ENCODE measurements at places on chromosomes 4 and X. TPM values are rescaled to one million over a fixed set of nuclear protein-coding genes. Genes with fewer than 3 reads are reported as not detected.

DNA sequence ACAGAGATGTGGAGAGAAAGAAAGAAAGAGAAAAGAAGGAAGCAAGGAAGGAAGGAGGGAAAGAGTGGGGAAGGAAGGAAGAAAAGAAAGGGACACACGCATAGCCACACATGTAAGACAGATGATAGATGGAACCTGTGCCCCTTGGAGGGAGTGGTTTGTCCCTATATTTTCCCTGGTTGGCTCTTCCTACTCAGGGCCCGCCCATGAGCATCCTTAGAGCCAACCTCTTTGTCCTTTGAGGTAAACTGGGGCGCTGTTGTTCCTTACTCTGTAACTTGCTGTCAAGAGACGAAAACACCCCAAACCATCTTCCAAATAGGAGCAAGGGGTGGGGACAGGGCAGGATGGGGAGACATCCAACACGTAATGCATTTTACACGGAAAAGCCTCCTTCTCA, 220.9 kb downstream of the MAML3 start:
- H3K27me3 ChIP-seq: no peaks in the 10 kb centered on the region
- no peak overlapping the region for H3K27ac ChIP-seq
- DNase-seq: no peak
- H3K36me3 ChIP-seq: no peaks in the 10 kb centered on the region
- no peak overlapping the region for H3K4me3 ChIP-seq

GRCh38 chr4:112007391-112007790, 137.9 kb upstream of the FAM241A start:
- no peak overlapping the region for H3K27ac ChIP-seq
- H3K27me3 ChIP-seq: no peaks in the 10 kb centered on the region
- no peaks in the 10 kb centered on the region for H3K36me3 ChIP-seq
- no peak for DNase-seq

- H3K4me1 ChIP-seq: no peaks in the 10 kb centered on the region
- H3K27me3 ChIP-seq: no peaks in the 10 kb centered on the region
- no peak overlapping the region for H3K27ac ChIP-seq
- peaks cover 11% of the 10 kb centered on the region for H3K36me3 ChIP-seq
Observed at GRCh38 chr4:88672987-88673386, 24.6 kb downstream of the NAP1L5 start.

DNA sequence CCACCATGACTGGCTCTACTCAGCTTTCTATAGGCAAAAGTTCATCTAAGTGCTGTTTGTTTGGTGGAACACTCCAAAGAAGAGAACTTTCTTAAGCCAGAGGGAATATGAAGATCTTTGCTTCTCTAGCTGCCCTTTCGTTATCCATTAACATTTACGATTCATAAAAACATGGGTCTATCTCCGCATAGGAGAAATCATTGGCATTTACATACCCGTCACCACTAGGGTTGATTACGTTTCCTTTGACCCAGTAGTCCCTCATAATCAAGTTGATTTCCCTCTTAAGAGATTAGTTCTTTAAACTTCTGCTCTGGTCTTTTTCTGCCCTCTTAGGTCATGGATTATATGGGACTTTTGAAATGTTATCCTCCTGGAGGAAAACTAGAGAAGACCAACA, 57.5 kb downstream of the PTCHD1 start:
- no peak overlapping the region for H3K27ac ChIP-seq
- H3K36me3 ChIP-seq: no peaks in the 10 kb centered on the region
- no peaks in the 10 kb centered on the region for H3K4me1 ChIP-seq
- no peak overlapping the region for H3K4me3 ChIP-seq
- DNase-seq: no peak
- H3K27me3 ChIP-seq: no peaks in the 10 kb centered on the region

DNA sequence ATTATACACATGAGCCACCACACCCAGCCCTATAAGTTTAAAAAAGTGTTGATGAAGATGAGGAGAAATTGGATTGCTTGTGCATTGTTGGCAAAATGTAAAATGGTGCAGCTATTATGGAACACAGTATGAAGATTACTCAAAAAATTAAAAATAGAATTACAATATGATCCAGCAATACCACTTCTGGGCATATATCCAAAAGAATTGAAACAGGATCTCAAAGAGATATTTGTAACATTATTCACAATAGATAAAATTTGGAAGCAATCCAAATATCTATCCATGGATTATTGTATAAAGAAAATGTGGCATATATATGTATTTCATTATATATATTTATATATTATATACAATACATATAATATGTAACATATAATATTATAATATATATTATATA, 515.6 kb upstream of the GNPDA2 start:
- no peaks in the 10 kb centered on the region for H3K36me3 ChIP-seq
- H3K27me3 ChIP-seq: no peaks in the 10 kb centered on the region
- DNase-seq: no peak
- no peaks in the 10 kb centered on the region for H3K4me1 ChIP-seq
- no peak overlapping the region for H3K4me3 ChIP-seq

DNA sequence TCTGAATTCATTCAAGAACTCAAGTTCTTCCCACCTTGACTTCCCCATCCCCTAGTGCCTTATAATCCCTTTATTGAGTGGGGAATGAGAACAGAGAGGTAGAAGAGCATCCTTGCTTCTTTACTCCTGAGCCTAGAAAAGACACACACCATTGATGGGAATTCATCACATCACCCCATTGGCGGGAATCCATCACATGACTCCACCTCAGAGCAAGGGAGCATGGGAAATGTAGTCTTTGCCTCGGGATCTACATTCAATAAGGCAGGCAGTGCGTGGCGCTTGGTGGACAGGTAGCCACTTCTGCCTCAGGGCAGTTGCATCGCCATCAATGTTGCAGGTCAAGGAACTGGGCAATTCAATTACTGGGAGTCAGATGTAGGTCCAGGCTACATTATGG, 50.7 kb downstream of the MXRA5 start:
- H3K36me3 ChIP-seq: no peaks in the 10 kb centered on the region
- H3K27me3 ChIP-seq: no peaks in the 10 kb centered on the region
- H3K27ac ChIP-seq: no peak overlapping the region

DNA sequence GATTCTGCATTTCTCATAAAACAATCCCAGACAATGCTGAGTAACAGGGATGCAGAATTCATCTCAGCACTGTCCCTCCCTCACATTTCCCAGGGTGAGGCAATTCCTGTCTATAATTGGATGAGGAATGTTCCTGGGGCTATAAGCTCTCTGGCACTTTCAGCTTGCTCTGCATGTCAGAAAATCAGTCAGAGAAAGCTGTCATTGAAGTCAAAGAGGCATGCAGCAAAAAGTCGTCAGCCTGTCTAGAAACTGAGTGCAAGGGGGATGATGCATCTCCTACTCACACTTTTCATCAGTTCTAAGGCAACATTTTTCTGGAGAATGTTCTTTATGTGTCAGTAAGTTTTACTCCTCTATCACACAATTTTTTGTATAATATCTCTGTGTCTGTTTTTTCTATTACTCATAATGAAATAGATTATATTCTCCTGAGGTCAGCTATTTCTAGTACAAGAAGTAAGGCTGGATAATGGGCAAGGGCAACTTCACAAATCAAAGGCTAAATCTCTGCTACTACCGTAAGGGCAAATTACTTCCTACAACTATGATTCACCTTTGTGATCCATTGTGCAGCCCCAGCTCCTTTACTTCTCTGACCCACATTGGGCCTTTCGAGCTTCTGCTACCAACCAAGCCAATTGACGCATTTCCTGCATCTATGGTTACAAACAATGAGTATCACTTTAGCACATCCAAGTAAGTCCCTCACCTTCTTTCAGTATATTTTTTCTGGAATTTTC, 56.0 kb downstream of the TASL start:
- H3K27me3 ChIP-seq: no peaks in the 10 kb centered on the region
- H3K4me3 ChIP-seq: no peak overlapping the region
- H3K27ac ChIP-seq: no peak overlapping the region
- DNase-seq: peak; percentile 42
- no peaks in the 10 kb centered on the region for H3K36me3 ChIP-seq

DNA sequence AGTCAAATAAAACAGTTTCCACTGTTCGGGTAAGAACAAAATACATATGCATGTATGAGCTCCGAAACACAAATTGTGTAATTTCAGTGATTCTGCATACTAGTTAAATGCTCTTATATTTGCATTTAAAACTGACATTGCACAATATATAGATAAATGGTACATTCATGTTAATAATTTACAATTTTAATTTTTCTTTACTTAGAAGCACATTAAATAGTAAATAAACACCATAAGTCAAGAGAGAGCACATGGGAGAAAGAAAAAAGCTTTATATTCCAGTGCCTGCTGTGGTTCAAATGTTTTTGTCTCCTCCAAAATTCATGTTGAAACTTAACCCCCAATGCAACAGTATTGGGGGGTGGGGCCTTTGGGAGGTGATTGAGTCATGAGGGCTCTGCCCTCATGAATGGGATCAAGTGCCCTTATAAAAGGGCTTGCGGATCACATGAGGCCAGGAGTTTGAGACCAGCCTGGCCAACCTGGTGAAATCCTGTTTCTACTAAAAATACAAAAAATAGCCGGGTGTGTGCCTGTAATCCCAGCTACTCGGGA, 322.9 kb downstream of the BCOR start:
- DNase-seq: no peak
- no peak overlapping the region for H3K4me3 ChIP-seq
- H3K27me3 ChIP-seq: peaks cover 9% of the 10 kb centered on the region
- no peak overlapping the region for H3K27ac ChIP-seq
- no peaks in the 10 kb centered on the region for H3K36me3 ChIP-seq

- H3K27me3 ChIP-seq: peaks cover 19% of the 10 kb centered on the region
- H3K4me1 ChIP-seq: peaks cover 61% of the 10 kb centered on the region
- no peak for DNase-seq
- no peak overlapping the region for H3K4me3 ChIP-seq
- H3K27ac ChIP-seq: no peak overlapping the region
Observed at GRCh38 chr4:3484057-3484973, 21.2 kb downstream of the DOK7 start.

DNA sequence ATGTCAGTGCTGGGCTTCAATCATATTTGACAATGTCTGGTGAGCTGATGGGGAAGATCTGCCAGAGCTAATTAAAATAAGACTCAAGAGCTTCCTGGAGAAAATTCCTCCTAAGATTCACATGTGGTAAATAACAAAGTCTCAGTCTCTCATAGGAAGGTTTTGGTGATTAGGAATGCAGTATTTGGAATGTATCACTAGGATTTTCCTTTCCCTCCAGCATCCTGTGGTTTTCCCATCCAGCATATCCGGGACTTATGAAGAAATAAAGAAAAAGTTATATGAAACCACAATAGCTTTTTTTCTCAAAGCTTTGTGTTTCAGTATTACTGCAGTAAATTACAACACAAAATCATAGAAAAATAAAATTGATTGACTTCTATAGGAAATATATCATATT, 1597.1 kb downstream of the ADGRL3 start:
- no peak for DNase-seq
- H3K4me3 ChIP-seq: no peak overlapping the region
- H3K27me3 ChIP-seq: no peaks in the 10 kb centered on the region
- H3K27ac ChIP-seq: no peak overlapping the region

- peak overlapping the region; percentile 42 for H3K27ac ChIP-seq
- no peak overlapping the region for H3K4me3 ChIP-seq
- H3K4me1 ChIP-seq: peaks cover 8% of the 10 kb centered on the region
- DNase-seq: peak; percentile 15
- no peaks in the 10 kb centered on the region for H3K36me3 ChIP-seq
- no peaks in the 10 kb centered on the region for H3K27me3 ChIP-seq
Observed at GRCh38 chr4:149986917-149987316, 91.3 kb upstream of the DCLK2 start.

DNA sequence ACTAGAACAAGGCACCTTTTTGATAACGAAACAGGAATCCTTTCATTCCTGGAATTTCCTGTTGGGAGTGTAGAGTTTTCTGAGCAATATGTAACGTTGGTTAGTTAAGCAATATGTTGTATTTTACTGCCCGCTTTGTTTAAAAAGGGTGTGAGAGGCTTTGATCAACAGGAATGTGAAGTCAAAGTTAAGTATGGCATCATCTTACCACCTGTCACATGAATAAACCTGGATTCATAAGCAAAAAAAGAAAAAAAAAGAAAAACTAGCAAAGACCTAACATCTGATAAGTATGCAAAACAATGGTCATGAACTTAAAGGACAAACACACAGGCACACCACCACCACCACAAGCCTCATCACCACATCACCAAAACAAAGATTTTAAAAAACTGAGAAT, 7.1 kb upstream of the CXCL5 start:
- H3K4me3 ChIP-seq: no peak overlapping the region
- no peaks in the 10 kb centered on the region for H3K27me3 ChIP-seq
- no peaks in the 10 kb centered on the region for H3K4me1 ChIP-seq
- H3K27ac ChIP-seq: no peak overlapping the region
- H3K36me3 ChIP-seq: no peaks in the 10 kb centered on the region

GRCh38 chr4:23966725-23967124, 76.9 kb upstream of the PPARGC1A start:
- H3K4me3 ChIP-seq: no peak overlapping the region
- no peaks in the 10 kb centered on the region for H3K27me3 ChIP-seq
- H3K27ac ChIP-seq: no peak overlapping the region
- no peaks in the 10 kb centered on the region for H3K36me3 ChIP-seq
- no peaks in the 10 kb centered on the region for H3K4me1 ChIP-seq

GRCh38 chrX:134362560-134363089, 97.3 kb upstream of the HPRT1 start:
- DNase-seq: no peak
- no peak overlapping the region for H3K4me3 ChIP-seq
- H3K27ac ChIP-seq: no peak overlapping the region
- no peaks in the 10 kb centered on the region for H3K27me3 ChIP-seq

DNA sequence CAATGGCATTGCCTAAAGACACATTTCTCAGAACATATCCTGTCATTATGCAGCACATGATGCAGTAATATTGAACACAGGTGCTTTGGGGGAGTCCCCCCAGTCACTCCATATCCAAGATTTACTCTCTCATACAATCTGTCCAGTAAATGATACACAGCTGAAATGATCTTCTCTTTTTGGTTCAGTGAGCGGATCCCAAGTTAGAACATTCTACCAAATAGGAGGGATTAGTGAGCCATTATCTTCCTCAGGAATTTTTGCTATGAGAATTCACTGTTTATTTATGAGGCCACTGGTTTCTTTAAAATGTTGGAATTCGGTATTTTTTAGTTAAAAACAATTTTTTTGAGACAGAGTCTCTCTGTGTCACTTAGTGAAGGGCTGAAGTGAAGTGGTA, 96.5 kb downstream of the TRAPPC11 start:
- peaks cover 3% of the 10 kb centered on the region for H3K4me1 ChIP-seq
- no peak overlapping the region for H3K4me3 ChIP-seq
- H3K27ac ChIP-seq: no peak overlapping the region
- DNase-seq: no peak
- H3K36me3 ChIP-seq: no peaks in the 10 kb centered on the region
- peaks cover 2% of the 10 kb centered on the region for H3K27me3 ChIP-seq

DNA sequence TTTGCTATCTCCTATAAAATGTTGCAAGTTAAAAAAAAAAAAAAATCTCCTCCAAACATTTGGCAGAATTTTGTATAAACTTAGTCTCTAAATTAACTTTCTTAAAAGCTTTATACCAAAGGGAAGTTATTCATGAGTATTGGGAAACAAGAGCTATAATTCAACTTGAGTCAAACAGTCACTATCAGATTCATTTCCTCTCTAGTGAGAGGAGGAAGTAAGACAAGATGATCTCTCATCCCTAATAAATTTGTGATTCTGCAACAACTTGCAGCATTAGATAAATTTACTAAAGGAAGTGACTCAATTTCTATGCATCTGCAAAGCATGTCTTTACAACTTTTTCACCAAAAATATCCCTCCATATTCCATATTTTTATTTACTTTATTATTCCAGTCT, 135.4 kb upstream of the GNPDA2 start:
- no peak overlapping the region for H3K27ac ChIP-seq
- no peaks in the 10 kb centered on the region for H3K36me3 ChIP-seq
- no peak overlapping the region for H3K4me3 ChIP-seq
- no peak for DNase-seq
- no peaks in the 10 kb centered on the region for H3K4me1 ChIP-seq

CT45A3 gene
- total RNA-seq: not detected

CT55 gene
- 0.10 TPM for total RNA-seq

MAP7D3 gene
- total RNA-seq: 8.5 TPM

GYG2 gene
- 20.3 TPM for total RNA-seq

FAT4 gene
- 75.4 TPM for total RNA-seq

ITGB1BP2 gene
- 0.99 TPM for total RNA-seq

RTL5 gene
- total RNA-seq: 8.2 TPM

NAP1L5 gene
- total RNA-seq: 37.7 TPM

Data from spinal cord (tissue), 10 donors.